ENCODE measurements at places on chromosomes 2 and 18. TPM values are rescaled to one million over a fixed set of nuclear protein-coding genes. Genes with fewer than 3 reads are reported as not detected.

The SPOPL gene
- total RNA-seq, result 48.3 TPM

DNA sequence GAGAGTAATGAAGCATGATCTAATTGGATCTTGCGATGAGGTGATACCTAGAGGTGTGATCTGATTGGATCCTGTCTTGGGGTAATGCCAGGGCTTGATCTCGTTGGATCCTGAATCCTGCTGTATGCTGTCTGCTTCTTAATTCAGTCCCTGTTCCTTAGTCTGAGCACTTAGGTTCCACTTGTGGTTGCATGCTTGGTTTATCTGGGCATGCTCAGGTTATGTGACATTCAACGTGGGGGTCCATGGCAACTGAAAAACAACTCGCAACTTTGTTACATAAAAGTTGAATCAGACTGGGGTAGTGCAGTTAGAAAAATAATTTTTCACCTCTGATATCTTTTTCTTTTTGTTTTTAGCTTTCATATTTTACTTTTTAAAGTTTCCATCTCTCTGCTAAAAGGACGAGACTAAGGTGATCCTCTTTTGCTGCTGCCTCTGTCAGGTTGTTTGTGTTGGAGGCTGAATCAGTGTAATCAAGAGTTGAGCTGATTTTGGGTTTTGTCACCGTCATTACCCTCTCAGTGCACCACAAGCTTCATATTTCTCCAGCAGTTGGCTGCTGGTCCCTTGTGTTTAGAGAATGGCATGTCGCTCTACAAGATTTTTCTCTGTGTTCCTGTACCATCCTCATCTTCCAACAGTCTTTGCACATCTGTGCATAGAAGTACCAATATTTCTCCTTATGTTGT, 67.9 kb downstream of the NCOA1 start:
- DNase-seq, result no peak

DNA sequence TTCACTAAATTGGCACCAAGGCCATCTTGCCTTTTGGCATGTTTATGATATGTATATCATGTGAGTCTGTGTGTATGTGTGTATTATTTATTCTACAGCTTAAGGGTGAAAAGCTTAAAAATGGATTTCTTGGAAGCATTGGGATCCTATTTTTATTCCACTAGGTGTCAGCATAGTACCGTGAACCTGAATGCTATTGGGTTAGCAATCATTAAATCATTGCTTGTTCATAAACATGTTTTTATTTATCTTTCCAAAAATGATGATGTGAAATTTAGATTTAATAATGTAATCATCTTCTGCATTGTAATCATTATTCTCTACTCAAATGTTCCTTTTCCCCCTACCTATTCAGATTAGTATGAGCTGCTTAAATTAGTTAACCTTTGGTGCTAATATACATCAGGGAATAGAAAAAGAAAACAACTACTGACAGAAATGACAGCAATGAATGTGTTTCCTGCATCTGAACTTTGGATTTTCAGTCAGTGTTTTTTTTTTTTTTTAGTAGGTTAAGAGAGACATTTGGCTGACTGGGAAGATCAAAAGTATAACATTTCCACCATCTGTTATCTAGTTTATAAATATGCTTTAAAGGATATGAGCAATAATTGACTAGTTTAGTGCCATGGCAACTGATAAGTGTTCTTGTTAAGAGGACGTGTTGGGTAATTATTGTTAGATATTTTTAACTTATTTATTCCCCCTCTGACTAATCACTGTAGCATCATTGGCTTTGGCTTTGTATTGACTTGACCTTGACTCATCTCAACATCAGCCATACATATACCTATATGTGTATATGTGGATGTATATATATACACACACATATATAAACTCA, 14.1 kb upstream of the ZSWIM2 start:
- DNase-seq, result peak; percentile 32

GRCh38 chr2:216341121-216341520, 31.2 kb downstream of the MARCHF4 start:
- DNase-seq, result no peak

DNA sequence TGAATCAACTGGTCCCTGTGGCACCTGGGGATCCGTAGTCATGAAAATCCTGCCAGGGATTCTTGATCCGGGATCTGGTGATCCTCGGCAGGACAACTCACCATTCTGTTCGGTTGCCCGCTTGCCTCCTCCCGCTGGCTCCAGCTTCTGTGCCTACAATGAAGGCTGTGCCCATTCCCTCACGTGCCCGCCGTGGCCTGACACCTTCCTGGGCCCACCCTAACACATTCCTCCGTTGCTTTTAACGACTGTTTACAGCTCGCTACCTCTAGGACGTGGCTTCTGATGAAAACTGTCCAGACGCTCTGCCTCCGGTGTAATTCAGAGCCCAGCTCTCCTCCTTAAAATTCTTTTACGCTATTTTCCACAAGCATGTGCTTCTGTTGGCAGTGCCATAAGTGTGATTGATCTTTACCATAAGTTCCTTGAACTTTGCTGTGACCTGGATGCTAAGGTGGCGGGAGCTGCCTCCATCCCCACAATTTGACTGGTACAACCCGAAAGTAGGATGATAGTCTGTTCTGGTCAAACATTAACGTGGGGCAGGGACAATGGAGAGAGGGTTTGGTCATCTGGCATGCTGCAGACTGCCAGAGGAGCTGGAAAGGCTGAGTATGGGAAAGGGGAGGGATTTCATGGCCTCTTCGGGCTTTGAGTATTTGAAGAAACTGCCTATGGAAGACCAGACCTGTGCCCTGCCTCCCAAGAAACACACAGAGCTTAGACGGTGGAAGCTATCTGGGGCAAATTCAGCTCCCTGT, 206.8 kb upstream of the TNP1 start:
- no peak for DNase-seq

The FAM110C gene
- 20.3 TPM for total RNA-seq

The UGT1A5 gene
- not detected for total RNA-seq

- no peak for DNase-seq
These were observed 60.2 kb downstream of the CDCA7 start for GRCh38 chr2:173414823-173415322.

The EGR4 gene
- 0.37 TPM for total RNA-seq

GRCh38 chr2:40433736-40434135, 18.2 kb downstream of the SLC8A1 start:
- DNase-seq, result no peak

DNA sequence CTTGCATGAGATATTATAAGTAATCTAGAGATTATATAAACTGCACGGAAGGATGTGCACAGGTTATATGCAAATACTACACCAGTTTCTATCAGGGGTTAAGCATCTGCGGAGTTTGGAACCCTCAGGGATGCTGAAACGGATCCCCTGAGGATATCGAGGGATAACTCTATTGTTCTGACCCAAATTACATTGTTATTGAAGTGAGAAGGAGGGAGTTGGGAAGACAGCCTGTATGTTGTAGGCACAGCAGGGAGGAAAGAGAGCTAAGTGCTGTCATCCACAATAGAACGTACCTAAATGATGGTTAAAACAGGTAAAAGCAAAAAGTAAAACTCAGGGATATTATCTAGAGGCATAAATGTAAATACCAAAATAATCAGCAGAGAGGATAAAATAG, 44.6 kb upstream of the SMAD2 start:
- DNase-seq, result no peak

GRCh38 chr2:185161701-185162100, 563.4 kb downstream of the ZNF804A start:
- no peak for DNase-seq

GRCh38 chr18:79927607-79928562, 23.6 kb downstream of the SLC66A2 start:
- DNase-seq, result no peak

The FBXO15 gene
- total RNA-seq, result 1.1 TPM

DNA sequence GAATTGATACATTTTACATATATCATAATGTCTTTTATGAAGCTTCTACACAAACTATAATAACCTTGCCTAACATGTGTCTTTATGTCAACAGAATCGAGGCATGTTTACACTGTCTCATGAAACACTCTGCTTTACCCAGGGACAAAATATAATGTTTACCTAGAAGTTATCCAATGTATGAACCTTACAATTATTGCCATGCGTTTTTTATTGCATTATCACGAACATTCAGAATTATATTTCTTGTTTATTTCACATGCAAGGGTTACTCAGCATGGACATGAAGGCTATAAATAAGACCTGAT, 19.8 kb downstream of the LONRF2 start:
- DNase-seq, result no peak

- DNase-seq, result no peak
These were observed 90.0 kb upstream of the PPP1CB start for GRCh38 chr2:28661589-28662001.

The CCDC74B gene
- total RNA-seq, result 3.2 TPM

GRCh38 chr2:177078855-177079254, 133.7 kb upstream of the HNRNPA3 start:
- no peak for DNase-seq

- peak; percentile 47 for DNase-seq
These were observed 74.7 kb upstream of the ETAA1 start for GRCh38 chr2:67322353-67323001.

DNA sequence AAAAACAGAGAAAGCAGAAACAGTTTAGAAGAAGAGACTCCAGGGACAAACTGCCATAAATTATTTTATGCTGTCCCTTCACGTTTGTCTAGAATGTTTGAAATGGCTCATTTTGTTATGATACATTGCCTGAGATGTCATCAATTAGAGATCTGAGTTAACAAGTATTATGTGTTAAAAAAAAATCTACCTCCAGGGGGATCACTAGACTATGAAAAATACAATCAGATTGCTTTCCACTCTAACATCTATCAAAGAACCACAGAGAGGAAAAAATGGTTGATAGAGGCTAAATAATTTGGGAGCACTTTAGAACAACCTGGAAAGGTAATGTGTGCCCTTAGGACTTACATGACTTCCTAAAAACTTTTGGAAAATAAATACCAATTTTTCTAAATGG, 103.8 kb upstream of the CCDC150 start:
- DNase-seq, result no peak

DNA sequence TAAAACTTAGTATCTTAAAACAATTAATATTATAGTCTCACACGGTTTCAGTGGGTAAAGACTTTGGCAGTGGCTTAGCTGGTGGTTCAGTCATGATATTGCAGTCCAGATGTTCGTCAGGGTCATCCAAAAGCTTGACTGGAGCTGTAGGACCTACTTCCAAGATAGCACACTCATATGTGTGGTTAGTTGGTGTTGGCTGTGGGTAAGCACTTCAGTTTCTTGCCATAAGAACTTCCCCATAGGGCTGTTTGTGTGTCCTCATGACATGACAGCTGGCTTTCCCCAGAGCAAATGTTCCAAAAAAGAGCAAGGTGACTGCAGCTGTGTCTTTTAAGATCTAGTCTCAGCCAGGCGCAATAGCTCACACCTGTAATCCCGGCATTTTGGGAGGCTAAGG, 48.5 kb upstream of the EPC2 start:
- DNase-seq, result no peak

DNA sequence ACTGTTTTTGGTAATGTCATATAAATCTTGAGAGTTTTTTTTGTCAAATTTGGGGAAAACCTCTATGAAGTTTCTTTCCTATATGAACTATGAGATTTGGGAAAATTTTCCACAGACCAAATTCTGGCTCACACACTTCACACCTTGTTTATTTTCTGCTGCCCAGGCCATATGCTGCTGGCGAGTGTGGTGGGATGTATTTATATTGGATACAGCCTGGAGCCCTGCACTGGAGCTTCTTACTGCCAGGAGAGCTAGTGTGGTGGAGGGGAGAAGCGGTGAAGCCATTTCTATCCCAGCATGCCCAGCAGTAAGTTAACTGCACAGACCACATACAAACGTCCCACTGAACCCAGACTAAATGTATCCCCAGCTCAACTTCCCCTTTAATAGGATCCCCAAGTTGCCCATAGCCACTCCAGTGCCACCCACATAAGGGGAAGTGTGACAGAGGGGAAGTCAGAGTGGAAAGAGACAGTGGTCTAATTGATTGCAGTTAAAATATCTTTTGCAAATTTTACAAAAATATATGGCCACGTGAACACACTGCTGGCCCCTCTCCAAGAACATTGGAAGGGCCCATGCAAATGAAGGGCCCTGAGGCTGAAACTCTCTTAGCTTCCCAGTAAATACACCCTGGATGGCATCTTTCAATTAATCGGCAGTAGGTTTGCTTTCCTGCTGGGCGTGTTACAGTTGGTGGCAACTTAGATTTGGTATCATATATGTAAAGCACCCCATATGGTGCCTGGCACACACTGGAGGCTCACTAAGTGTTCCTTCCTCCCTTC, 146.6 kb upstream of the ITGA6 start:
- no peak for DNase-seq

GRCh38 chr2:156663757-156664409, 227.7 kb downstream of the GPD2 start:
- no peak for DNase-seq

- DNase-seq, result no peak
These were observed 292.5 kb upstream of the CNTNAP5 start for GRCh38 chr2:123732563-123732962.

The SCN7A gene
- 0.07 TPM for total RNA-seq

DNA sequence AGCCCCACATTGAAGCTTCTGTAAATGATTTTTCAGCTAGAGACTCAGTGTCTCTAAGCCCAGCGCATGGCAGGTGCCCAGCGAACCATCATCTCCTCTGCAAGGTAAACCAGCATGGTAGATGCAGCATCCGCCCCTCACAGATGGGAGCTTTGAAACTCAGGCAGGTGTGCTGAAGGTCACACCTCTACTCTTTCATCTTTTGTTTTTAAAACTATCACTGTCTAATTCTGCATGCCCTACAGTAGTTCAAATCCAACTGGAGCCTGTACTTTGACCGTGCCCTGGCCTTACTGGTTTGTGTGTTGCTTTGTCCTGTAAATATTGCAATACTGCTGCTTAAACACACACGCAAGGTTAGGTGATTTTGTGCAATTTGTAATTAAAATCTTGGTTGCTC, 831.1 kb downstream of the GALR1 start:
- DNase-seq, result no peak

DNA sequence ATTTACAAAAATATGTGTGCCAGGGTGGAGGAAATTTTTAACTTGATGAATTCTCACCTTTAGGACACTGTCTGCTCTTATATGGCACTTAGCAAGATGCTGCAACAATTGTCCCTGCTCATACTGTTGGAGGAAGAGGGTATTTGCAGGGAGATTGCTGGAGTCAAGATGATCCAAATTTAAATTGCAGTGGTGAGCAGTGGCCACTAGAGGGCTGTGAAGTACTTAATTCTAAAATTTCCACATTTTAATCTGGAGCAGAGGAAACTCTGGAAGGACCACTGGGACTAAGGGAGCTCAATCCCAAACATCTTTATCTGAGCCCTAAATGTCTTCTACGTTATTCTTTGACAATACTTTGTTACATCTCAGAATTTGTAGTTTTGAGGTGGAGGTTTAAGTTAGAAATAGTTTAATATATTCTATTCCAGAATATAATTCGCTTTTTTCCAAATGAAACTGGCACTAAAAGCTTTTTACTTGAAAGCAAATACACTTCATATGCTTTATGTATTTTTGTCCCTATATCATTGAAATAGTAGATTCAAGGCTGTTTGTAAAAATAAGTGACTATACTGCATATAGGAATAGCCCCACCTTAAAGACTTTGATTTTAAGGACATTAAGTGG, 33.0 kb upstream of the PTH2R start:
- peak; percentile 37 for DNase-seq
